Large intestine (tissue), 12 donors: ENCODE measurements at places on chromosomes 11 and 22. TPM values are rescaled to one million over a fixed set of nuclear protein-coding genes. Genes with fewer than 3 reads are reported as not detected.

Gene HEPHL1
- 0.54 TPM for polyA plus RNA-seq

Gene GALNT18
- polyA plus RNA-seq: 3.7 TPM

Gene CBLIF
- polyA plus RNA-seq: 0.52 TPM

Gene SAA1
- not detected for polyA plus RNA-seq

Gene PLCB3
- 115 TPM for polyA plus RNA-seq

Gene IL17REL
- 0.31 TPM for polyA plus RNA-seq

Gene PLAAT4
- polyA plus RNA-seq: 20.3 TPM

Gene MRGPRX3
- polyA plus RNA-seq: not detected

Gene OR2AG2
- polyA plus RNA-seq: 0.06 TPM

Gene CRYAB
- polyA plus RNA-seq: 31.9 TPM

Gene HPX
- 3.0 TPM for polyA plus RNA-seq

Gene TMEM132A
- 19.6 TPM for polyA plus RNA-seq

Gene CASP1
- 135 TPM for polyA plus RNA-seq

Gene MMP27
- 0.24 TPM for polyA plus RNA-seq

Gene ACR
- polyA plus RNA-seq: 0.48 TPM

Gene GRIA4
- 7.3 TPM for polyA plus RNA-seq

Gene RPS6KB2
- polyA plus RNA-seq: 40.3 TPM

Gene CFAP68
- polyA plus RNA-seq: 41.2 TPM

Gene TMEM191C
- polyA plus RNA-seq: 4.6 TPM

Gene PPP2R5B
- 11.6 TPM for polyA plus RNA-seq

Gene TYMP
- polyA plus RNA-seq: 10.5 TPM

Gene FADS1
- polyA plus RNA-seq: 9.0 TPM

Gene PAX6
- 6.7 TPM for polyA plus RNA-seq

Gene PICK1
- 32.0 TPM for polyA plus RNA-seq

Gene AMPD3
- polyA plus RNA-seq: 5.0 TPM

Gene C11orf54
- polyA plus RNA-seq: 86.6 TPM

Gene HBB
- polyA plus RNA-seq: 175 TPM

Gene LPXN
- polyA plus RNA-seq: 13.4 TPM

Gene DEFB131B
- polyA plus RNA-seq: not detected

Gene OR51I1
- polyA plus RNA-seq: not detected

Gene SCN4B
- 4.2 TPM for polyA plus RNA-seq

Gene PPARA
- polyA plus RNA-seq: 46.6 TPM

Gene DLG2
- 8.1 TPM for polyA plus RNA-seq

Gene FBLN1
- 70.4 TPM for polyA plus RNA-seq

Gene JRKL
- polyA plus RNA-seq: 18.5 TPM

Gene KDELR3
- 47.2 TPM for polyA plus RNA-seq

Gene FXYD6
- 78.3 TPM for polyA plus RNA-seq

Gene CRYBB2
- polyA plus RNA-seq: 0.12 TPM
